ENCODE measurements at places on chromosomes 2 and 18. TPM values are rescaled to one million over a fixed set of nuclear protein-coding genes. Genes with fewer than 3 reads are reported as not detected.

- no peak for DNase-seq
Observed at GRCh38 chr18:78364388-78364960, 615.1 kb upstream of the SALL3 start.

DNA sequence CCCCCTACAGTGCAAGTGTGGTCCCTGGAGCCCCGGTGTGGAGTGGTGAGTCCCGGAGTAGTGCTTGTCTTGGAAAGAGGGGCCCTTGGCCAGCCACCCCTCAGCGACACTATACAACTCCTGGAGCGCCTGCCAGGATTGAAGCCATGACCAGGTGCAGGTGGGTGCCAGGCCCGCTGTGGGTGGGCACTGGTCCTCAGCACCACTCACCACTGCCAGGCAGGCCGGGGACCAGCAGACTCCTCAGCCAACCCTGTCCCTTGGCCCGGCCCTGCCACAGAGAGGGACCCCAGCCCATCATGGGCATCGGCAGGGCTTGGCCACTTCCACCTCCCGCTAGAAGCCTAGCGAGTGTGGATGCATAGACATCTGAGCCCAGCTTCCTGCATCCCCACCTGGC lies 42.2 kb downstream of the STK25 start:
- DNase-seq = no peak

DNA sequence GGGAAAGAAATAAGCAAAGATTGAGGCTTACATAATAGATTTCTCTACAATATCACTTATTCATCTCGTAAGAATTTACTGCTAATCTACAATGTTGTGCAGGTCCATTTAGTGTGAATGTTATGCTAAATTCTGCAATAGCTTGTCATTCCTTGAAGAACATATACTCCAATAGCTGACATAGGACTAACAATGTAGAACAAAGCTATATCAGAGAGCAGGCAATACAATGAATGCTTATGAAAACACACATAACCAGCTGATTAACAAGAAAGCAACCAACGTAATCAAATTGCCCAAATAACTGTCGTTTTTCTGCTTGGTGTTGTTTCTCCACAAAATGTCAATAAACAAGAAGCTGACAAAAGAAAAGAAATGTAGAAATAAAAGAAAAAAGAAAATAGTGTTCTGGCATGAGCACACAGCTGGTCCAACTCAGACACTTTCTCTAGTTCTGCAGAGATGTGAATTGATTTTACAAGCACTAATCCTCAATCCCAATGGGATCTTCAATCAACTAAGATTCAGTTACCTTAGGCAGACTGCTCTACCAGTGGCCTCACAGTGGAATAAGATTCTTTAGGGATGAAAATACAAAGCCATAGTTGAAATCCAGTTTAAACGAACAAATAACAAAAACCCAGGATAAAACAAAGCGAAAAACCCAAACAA lies 1024.7 kb upstream of the PIK3C3 start:
- DNase-seq = no peak

DNA sequence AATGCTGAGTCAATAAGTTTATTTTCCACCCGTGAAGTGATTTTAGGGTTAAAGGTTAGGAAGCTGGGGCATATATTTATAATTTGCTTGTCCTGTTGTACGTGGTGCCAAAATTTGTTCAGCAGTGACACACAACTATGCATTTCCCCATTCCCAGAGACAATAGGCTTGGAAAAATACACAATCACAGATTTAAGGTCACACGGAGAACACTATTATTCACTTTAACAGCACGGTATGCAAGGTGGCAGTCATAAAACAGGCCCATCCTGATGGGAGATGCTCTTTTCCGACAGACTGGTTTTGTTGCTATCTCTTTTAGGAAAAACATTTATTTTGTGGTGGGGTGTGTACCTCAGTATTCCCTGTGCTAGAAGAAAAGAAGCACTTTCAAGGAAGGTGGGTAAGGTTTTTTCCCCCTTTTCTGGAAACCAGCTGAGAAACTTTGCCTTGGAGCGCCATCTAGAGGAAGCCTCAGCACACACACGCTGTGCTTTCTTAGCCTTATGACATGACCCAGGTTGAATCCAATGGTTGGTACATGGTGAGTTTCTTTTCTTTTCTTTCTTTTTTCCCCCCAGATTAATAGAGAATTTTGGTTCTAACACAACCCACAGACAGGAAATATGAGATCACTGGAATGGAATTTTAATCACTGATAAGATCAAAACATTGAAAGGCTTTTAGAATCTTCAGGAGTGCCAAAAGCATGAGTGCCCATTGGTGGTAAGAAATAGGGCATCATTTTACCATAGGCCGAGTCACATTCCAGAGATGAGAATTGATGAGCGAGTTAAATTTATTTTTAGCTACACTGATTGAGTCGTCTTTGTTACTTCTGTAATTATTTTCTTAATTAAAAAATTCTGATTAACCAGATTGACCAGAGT lies 332.1 kb downstream of the AGPS start:
- peak; percentile 41 for DNase-seq

- DNase-seq = no peak
Observed at GRCh38 chr2:111627256-111627655, 256.7 kb downstream of the ANAPC1 start.

DNA sequence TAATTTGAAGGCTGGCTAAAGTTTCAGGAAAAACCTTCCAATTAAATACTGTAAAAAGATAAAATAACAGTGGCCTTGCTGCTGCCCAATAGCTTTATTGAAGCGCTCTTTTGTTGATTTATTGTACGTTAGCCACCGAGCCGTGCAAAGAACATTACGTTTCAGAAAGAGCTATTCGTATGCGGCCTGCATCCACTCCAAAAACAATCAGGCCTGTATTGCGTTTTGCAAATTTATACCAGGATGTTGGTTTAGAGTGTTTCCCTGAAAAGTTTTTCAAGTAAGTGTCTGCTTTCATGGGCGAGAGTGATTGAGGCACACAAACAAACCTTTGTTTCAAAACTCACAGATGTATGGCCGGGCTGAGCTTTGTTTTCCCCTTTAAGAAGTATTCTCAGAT lies 257.2 kb upstream of the SALL3 start:
- DNase-seq = no peak

DNA sequence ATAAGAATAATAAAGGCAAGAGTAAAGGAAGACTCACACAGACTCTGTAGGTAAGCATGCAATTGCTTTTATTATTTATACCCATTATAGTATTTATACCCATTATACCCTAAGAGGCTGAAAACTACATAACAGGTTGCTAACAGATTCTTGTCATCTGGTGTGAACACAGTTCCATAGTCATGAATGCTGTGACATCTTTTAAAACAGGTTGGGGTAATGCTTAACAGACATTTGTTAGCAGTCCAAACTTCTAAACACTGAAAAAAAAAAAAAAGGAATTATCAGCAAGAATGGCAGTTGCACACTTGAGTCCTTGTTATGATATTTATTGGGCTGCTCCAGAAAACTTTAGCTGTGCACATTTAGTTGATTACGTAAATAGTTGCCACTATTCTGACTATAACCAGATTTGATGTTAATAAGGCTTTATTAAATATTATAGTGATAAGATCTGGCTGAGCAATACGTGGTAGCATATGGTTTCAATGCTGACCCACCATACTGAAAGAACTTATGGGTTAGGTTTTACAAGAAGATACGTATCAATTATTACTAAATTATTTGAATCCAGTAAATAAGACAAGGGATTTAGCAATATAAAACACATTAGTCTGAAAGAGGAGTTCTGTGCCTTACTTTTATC lies 888.8 kb downstream of the LRRTM4 start:
- no peak for DNase-seq

- no peak for DNase-seq
Observed at GRCh38 chr2:149365931-149366583, 35.7 kb downstream of the LYPD6 start.

- no peak for DNase-seq
Observed at GRCh38 chr2:112137516-112138158, 548 bp upstream of the FBLN7 start.

GRCh38 chr2:46837704-46838103 lies 77.9 kb downstream of the MCFD2 start:
- DNase-seq = no peak

DNA sequence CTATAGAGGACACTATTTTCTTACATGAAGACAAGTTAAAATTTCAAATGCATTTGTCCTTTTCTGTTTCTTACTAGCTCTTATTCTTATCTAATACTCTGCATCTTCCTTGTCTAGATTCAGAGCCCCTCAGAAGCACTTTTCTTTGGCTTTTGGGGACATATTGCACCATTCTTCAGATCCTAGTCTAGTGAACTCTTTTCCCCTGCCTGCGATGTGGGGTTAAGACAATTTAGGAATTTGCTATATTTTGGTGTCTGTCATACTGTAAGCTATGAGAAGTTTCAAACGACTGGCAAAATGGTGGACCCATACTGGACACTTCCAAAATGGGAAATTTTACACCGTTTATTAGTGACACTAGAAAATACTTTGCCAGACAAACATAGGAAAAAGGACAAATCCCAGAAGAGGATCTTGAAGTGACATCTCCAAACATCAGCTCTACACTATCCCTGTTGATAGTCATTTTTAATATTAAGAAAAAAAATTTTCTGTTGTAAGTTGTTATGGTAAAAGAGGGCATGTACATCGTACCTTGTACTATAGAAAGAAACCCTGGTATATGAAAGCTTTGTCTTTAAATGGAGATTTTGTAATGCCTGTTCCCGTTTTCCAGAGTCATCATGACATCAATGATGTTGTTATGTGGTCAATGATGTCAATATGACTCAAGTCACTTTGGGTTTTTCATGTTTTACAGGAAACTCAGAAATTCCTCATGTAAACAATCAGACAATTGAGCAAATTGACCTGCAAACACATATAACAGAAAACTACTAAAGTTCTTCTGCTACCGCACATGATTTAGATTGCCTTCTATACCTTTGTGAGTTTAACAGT lies 4.4 kb upstream of the KYNU start:
- DNase-seq = no peak

DNA sequence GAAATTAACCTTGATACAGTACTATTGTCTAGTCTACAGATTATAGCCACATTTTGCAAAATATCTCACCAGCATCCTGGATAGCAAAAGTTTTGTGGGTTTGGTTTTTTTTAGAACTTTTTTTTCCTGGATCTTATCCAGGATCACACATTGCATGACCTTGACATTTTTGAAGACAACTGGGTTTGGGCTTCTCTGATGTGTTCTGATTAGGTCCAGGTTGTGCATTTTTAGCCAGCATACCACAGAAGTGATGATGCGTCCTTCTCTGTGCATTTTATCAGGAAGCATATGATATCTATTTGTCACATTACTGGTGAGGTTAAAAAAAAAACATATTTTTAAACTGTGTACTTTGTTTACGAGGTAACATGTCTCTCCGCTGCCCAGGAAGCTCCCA lies 221.0 kb upstream of the OSR1 start:
- no peak for DNase-seq

DNA sequence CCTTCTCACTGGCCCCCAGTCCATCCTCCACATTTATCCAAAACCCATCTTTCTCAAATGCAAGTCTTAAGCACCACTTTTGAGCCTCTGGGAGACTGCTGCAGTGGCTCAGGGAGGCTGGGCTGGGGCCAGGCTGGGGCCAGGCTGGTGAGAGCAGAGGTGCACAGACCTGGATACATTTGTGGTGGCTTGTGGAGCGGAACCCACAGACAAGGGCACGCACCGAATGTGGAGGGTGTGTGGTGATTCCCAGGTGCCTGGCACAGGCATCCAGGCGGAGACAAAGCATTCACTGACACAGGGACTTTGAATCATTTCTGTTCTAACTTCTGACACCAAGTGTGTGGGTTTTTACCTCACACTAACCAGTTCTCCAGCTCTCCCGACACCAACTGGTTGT lies 42.2 kb upstream of the MGAT4A start:
- no peak for DNase-seq

- no peak for DNase-seq
Observed at GRCh38 chr18:57198073-57198472, 51.2 kb downstream of the BOD1L2 start.

- no peak for DNase-seq
Observed at GRCh38 chr2:48343571-48344440, 186.1 kb upstream of the STON1 start.

DNA sequence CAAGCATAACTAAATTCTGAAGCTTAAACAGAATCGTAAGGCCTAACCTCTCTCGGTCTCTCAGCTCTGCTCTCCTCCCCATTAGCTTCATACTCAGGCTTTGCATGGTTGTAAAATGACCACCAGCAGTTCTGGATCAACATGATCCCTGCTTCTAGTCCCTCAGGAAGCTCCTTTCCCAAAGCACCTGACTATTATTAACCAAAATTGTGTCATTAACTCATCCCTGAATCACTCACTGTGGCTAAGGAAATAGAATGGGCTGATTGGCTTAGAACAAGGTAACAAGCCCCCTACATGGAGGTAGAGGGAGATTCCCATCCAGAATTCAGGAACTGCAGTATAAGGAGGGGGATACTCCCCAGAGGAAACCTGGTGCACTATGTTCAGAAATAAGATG lies 448.3 kb downstream of the ARHGAP15 start:
- no peak for DNase-seq

- DNase-seq = no peak
Observed at GRCh38 chr2:109030870-109031475, 42.0 kb upstream of the EDAR start.

DNA sequence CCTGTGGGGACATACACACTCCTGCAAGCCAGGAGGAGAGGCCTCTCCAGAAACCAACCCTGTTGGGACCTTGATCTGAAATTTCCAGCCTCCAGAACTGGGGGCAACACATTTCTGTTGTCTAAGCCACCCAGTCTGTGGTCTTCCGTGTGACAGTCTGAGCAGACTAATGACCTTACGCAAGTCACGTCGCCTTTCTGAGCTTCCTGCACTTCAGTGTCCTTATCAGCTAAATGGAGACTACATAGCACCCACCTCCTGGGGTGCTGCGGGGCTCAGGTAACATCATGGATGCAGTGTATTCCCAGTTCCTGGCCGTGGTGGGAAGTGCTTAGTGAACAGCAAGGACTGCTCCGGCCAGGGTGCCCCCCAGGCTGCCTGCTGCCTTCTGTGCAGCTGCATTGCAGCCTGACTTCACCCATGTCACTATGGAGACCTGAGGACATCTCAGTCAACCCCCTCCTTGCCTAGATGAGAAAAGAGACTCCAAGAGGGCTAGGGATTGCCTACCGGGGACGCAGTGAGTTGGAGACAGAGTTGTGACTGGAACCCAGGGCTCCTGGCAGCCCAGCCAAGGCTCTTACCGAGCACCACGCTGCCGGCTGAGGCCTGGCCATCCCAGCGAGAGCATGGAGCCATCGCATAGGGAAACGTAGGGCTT lies 61.2 kb upstream of the FZD5 start:
- DNase-seq = no peak

GRCh38 chr2:180520921-180521581 lies 459.4 kb upstream of the UBE2E3 start:
- DNase-seq = no peak

- peak; percentile 87 for DNase-seq
Observed at GRCh38 chr2:219571311-219572236, at the start of gene OBSL1. TSS of gene OBSL1 (minus strand) at chr2:219571539. CDS start at chr2:219571232, 307 bp downstream.

GRCh38 chr2:89825034-89825433 lies 1133.6 kb downstream of the RPIA start:
- no peak for DNase-seq

- DNase-seq = no peak
Observed at GRCh38 chr2:60560734-60561644, 7.5 kb upstream of the BCL11A start.

Gene DSEL
- total RNA-seq = 7.2 TPM

Gene ZNF516
- total RNA-seq = 14.9 TPM

Gene SEPTIN10
- 50.6 TPM for total RNA-seq

Gene TBR1
- not detected for total RNA-seq

Gene SNTG2
- total RNA-seq = 1.6 TPM

Gene GPBAR1
- total RNA-seq = 5.7 TPM

Gene FTCDNL1
- 3.4 TPM for total RNA-seq

Gene PRKAG3
- 0.10 TPM for total RNA-seq

Gene CGREF1
- total RNA-seq = 5.6 TPM
